Naive thymus-derived CD4-positive, alpha-beta T cell (primary cell): ENCODE measurements at places on chromosomes 6 and 20.

DNA sequence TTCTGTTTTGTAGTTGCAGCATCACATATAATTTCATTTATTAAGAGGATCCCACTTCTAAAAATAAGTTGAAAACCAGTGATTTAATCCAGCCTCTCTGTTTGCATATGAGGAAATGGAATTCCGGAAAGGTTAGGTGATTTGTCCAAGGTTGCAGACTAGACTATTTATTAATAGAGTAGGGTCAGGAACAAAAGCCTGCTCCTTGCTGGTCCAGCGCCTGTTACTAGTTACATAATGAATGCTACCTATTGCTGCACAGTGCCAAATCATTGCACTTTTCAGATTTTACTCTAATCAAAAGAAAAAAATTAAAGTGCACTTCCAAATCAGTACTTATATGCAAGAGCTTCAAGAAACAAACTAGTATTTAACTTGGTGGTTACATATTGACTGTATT is 238.6 kb downstream of the ESR1 start:
- H3K27me3 ChIP-seq, result no peaks in the 10 kb centered on the region
- no peak overlapping the region for H3K4me3 ChIP-seq
- no peaks in the 10 kb centered on the region for H3K36me3 ChIP-seq
- H3K4me1 ChIP-seq, result no peaks in the 10 kb centered on the region

- H3K27ac ChIP-seq, result no peak overlapping the region
- no peak for DNase-seq
- H3K4me1 ChIP-seq, result no peaks in the 10 kb centered on the region
- H3K4me3 ChIP-seq, result no peak overlapping the region
- no peaks in the 10 kb centered on the region for H3K27me3 ChIP-seq
These were observed 266.8 kb downstream of the ZFAND3 start for GRCh38 chr6:38086346-38086745.

DNA sequence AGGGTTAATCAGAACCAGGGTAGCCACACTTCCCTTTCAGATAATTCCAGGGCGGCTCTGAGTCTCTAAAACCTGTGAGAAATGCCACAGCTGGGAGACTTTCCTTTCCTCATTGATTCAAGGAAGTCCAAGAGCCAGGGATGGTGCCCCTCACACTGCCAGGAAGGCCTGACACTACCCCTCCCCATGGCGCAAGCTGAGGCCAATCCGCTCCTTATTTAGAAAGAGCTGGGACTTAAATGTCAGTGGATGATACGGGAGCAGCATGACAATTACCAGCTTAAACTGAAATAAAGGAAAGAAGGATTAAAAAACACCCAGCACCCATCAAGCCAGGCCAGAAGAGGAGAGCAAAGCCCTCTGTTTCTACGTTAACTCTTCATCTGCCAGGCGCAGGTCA is 244.4 kb downstream of the LRFN2 start:
- H3K4me1 ChIP-seq, result no peaks in the 10 kb centered on the region
- no peaks in the 10 kb centered on the region for H3K27me3 ChIP-seq
- H3K4me3 ChIP-seq, result no peak overlapping the region
- no peak for DNase-seq
- H3K27ac ChIP-seq, result no peak overlapping the region

GRCh38 chr6:163133017-163133416 is 281.5 kb upstream of the QKI start:
- no peaks in the 10 kb centered on the region for H3K36me3 ChIP-seq
- DNase-seq, result no peak
- no peaks in the 10 kb centered on the region for H3K4me1 ChIP-seq
- no peak overlapping the region for H3K4me3 ChIP-seq

DNA sequence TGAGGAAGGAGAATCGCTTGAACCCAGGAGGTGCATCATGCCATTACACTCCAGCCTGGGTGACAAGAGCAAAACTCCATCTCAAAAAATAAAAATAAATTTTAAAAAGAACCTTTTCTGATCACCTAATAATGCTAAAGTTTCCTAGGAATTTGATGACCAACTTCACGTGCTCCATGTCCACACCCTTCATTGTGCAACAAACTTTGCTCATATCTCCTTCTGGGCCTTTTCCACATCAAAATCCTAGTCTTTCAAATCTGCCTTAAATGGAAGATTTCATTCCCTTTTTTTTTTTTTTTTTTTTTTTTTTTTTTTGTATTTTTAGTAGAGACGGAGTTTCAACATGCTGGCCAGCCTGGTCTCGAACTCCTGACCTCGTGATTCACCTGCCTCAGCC is 112.5 kb upstream of the LOC128125822 start:
- H3K27me3 ChIP-seq, result no peaks in the 10 kb centered on the region
- no peaks in the 10 kb centered on the region for H3K36me3 ChIP-seq
- no peak for DNase-seq
- H3K4me1 ChIP-seq, result no peaks in the 10 kb centered on the region
- H3K27ac ChIP-seq, result no peak overlapping the region

DNA sequence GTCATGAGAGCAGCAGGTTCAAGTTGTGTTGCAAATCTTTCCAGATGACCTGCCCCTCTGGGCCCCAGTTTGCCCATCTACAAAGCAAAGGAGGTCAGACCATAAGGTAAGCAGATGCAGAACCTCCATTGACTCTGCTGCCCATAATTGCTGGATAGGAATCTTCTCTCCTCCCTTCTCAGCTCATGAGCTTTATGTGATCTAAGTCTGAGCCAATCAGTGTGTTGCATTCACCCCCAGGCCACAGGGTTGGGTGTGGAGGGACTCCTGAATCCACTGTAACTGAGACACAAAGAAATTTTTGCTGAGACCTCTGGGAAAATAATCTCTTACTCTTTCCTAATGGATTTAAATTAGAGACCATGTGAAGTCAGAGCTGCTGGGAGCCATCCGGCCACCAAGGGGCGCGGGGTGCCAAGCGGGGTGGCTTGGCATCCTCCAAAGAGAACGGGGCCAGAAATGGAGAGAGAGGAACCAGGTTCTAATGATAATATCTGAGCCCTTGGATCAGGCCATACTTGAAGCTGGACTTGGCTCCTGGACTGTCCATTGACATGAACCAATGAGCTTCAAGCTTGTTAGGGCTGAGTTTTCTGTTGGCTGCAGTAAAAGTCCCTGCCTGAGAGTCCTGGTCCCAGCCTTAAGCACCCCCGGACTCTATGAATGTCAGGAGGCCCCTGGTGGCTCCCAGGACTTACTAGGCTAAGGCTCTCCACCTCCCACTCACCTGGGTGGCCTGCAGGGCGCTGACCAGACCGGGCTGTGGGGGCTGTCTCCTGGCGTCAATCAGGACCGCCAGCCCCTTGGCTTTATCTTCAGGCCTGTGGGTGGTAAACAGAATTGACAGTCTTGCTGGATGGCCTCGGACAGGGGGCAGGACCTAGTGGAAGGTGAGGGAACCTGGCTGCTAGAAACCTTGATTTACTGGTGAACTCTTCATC is 32.8 kb downstream of the KIAA1755 start:
- DNase-seq, result no peak
- H3K27ac ChIP-seq, result no peak overlapping the region
- H3K36me3 ChIP-seq, result no peaks in the 10 kb centered on the region
- no peak overlapping the region for H3K4me3 ChIP-seq

DNA sequence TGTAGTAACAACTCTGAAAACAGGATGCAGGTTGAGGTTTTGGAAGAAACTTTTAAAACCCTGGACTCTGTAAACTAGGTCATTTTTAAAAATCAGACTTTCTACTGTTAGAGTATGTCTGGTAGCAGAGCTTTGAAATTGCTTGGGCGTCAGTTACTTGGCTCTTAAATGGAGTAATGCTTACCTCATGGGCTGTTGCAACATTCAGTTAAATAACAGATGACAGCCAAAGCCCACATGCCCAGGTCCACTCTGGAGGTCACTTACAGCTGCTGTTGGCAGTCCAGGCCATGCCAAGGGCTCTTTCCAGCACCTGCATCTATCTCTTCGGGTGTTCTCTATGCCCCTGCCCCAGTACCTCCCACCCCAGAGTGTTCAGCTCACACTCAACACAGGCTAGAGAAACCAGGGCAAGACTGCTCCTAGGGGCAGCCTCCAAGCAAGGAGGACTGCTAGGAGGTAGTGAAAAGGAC is 96.4 kb downstream of the BANF2 start:
- H3K36me3 ChIP-seq, result no peaks in the 10 kb centered on the region
- H3K27me3 ChIP-seq, result no peaks in the 10 kb centered on the region
- no peak for DNase-seq
- no peak overlapping the region for H3K27ac ChIP-seq
- H3K4me3 ChIP-seq, result no peak overlapping the region

- no peak for DNase-seq
- H3K4me1 ChIP-seq, result no peaks in the 10 kb centered on the region
- H3K4me3 ChIP-seq, result no peak overlapping the region
- H3K27ac ChIP-seq, result no peak overlapping the region
These were observed 123.8 kb downstream of the QKI start for GRCh38 chr6:163538331-163538730.

DNA sequence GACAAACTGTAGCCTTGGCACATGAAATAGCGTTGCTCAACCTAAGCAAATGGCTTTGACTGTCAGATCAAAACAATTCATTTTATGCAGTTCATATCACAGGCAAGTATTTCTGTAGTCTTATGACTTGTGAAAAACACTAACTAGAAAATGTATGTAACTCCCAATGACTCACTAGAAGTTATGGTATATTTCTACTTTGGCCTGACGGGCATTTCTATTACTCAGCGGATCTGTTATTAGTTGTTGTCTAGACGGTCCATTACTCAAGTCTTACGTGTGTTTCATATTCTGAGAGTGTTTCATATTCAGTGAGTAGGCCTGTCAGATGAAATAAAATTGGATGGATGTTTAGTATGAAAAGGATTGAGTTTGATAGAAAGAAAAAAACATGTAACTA is 880.9 kb downstream of the PRIM2 start:
- DNase-seq, result no peak
- H3K4me3 ChIP-seq, result no peak overlapping the region
- no peak overlapping the region for H3K27ac ChIP-seq
- no peaks in the 10 kb centered on the region for H3K36me3 ChIP-seq
- no peaks in the 10 kb centered on the region for H3K4me1 ChIP-seq

DNA sequence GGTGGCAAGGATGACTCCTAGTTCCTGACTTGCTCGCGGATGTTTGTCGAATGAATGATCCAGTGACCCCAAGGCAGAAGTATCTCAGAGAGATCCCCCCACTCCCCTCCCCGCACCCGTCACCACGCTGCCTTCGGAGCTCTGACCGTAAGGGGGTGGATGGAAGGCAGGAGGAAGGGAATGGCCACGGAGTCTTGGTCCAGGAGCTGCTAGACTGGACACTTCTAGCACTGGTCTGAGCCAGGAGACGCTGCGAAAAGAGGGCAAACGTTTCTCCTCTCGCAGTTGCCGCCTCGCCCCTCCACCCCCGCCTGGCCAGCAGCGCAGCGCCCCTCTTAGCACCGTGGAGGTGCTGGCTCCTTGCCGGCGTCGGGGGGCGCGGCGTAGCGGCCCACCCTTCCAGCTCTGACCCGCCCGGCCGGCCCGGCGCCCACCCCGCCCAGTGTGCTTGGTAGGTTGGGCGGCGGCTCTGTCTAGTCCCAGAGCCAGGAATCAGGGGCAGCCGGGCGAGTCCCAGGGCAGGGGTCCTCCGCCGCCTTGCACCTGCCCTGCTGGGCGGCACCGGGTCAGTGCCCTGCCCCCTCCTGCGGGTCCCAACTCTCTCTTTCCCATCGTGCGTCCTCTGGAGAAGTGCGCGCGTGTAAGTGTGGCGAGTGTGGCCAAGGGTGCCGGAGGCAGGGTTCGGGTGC is 2.4 kb upstream of the DBNDD2 start:
- peak overlapping the region; percentile 71 for H3K4me3 ChIP-seq
- peak overlapping the region; percentile 74 for H3K27ac ChIP-seq
- no peaks in the 10 kb centered on the region for H3K27me3 ChIP-seq
- H3K36me3 ChIP-seq, result peaks cover 3% of the 10 kb centered on the region
- H3K4me1 ChIP-seq, result no peaks in the 10 kb centered on the region

DNA sequence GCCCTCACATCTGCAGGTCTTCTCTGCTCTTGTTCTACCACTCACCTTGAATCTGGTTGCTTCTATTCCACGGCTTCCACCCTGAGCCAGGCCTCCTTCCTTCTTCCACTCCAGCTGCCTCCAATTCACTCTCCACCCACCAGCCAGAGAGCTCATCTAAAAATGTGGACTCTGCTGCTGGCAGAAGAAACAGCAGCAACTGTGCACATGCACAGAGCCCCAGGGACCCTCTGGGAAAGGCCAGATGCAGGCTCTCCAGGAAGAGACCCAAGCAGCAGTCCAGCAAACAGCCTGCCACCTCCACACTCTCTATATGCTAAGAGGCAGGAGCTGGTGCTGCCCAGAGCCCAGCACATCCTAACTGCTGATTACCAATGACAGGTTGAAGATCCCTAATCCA is 162.6 kb upstream of the TOP1 start:
- H3K27ac ChIP-seq, result no peak overlapping the region
- H3K4me1 ChIP-seq, result no peaks in the 10 kb centered on the region
- no peaks in the 10 kb centered on the region for H3K36me3 ChIP-seq
- no peak for DNase-seq

- H3K4me3 ChIP-seq, result no peak overlapping the region
- no peaks in the 10 kb centered on the region for H3K36me3 ChIP-seq
- H3K27ac ChIP-seq, result no peak overlapping the region
These were observed 58.6 kb downstream of the NUDT3 start for GRCh38 chr6:34333858-34334257.

DNA sequence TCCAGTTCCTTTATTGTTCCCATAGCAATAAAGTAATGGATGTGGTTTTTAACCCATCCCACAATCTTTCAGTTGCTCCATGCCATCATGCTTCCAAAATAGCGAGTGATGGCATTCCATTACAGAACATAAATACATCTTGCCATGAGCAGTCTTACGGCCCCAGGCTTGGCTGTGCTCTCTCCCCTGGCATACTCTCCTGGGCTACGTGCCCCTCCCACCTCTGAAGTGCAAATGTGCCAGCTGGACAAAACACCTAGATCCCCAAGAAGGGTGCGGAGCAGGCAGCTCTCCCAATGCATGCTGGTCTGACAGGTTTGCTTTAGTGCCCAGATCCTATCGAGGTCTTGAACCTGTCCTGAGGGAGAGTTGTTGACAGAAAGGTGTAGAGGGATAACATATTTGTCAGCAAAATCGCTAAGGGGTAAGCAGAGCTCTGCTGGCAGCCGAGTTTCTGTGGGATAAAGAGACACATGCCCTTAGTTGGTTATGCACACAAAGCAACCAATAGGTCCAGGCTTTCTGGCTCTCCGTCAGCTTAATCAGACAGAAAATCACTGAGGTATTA is 43.9 kb upstream of the PAX1 start:
- no peak overlapping the region for H3K4me3 ChIP-seq
- no peak for DNase-seq
- H3K36me3 ChIP-seq, result no peaks in the 10 kb centered on the region
- H3K4me1 ChIP-seq, result no peaks in the 10 kb centered on the region
- no peak overlapping the region for H3K27ac ChIP-seq

GRCh38 chr6:14382678-14383236 is 265.2 kb downstream of the CD83 start:
- H3K4me1 ChIP-seq, result no peaks in the 10 kb centered on the region
- DNase-seq, result no peak
- no peaks in the 10 kb centered on the region for H3K27me3 ChIP-seq
